ENCODE measurements at places on chromosomes 2 and 18. TPM values are rescaled to one million over a fixed set of nuclear protein-coding genes. Genes with fewer than 3 reads are reported as not detected.
A peak's percentile ranks its signal among the peaks of the same experiment; 100 is the strongest.

DNA sequence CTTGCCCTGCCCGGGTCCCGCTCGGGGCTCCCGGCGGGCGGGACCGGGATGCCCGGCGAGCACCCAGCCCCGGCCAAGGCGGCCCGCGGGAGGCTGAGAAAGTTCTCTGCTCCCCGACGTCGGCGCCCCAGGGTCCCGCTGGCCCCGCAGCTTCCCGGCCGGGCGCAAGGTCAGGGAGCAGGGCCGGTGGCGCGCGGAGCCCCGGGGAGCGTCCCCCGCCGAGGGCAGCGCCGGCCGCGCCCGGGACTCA lies 331 bp downstream of the SERPINE2 start:
- no peak for DNase-seq

The SCN2A gene
- 9.9 TPM for total RNA-seq

The PSMA8 gene
- not detected for total RNA-seq

The TUBA3E gene
- not detected for total RNA-seq

DNA sequence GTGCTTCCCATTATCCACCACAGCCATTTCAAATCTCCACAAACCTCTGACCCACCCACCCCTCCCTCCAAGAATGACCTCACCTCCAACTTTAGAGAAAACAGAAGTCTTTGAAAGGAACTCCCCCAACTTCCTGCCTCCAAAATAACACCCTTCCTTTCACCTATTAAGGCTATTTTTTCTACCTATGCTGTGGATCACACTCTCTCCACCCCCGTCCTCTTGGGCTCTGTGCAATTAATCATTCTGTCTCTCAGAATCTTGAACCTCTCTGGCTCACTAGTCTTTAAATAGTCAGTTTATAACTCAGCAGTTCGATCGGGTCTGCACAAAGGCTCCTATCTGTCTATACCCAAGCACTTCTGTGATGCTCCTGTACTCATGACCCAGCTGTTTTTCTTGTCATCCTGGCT lies 37.3 kb upstream of the XPO1 start:
- DNase-seq: peak; percentile 6

- no peak for DNase-seq
Observed at GRCh38 chr2:169712791-169713227, 18.5 kb downstream of the PHOSPHO2 start.

DNA sequence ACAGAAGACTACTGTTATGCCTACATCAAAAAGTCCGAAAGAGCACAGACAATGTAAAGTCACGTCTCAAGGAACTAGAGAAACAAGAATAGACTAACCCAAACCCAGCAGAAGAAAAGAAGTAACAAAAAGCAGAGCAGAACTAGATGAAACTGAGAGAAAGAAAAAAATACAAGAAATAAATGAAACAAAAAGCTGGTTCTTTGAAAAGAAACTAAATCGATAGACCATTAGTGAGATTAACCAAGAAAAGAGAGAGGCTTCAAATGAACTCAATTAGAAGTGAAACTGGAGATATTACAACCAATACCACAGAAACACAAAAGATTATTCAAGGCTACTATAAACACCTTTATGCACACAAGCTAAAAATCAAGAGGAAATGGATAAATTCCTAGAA lies 271.8 kb downstream of the MBD2 start:
- no peak for DNase-seq

The SLC5A7 gene
- 0.88 TPM for total RNA-seq

The TNFAIP6 gene
- 2.5 TPM for total RNA-seq
